Occipital lobe (tissue), 3 donors: ENCODE measurements at places on chromosomes 16 and 17. TPM values are rescaled to one million over a fixed set of nuclear protein-coding genes. Genes with fewer than 3 reads are reported as not detected.

The CFAP119 gene
- total RNA-seq: 1.6 TPM

The SLC16A11 gene
- total RNA-seq: 0.31 TPM

The TBC1D28 gene
- total RNA-seq: not detected

The TNFRSF13B gene
- not detected for total RNA-seq

The KRTAP4-6 gene
- total RNA-seq: not detected

The MT1F gene
- 2.5 TPM for total RNA-seq

The ABCC11 gene
- total RNA-seq: 0.16 TPM

The CD300E gene
- 0.16 TPM for total RNA-seq

- DNase-seq: peak; percentile 34
Measured at GRCh38 chr17:66468241-66469087, 166.1 kb downstream of the PRKCA start.

- no peak for DNase-seq
Measured at GRCh38 chr16:83356266-83356665, 451.5 kb upstream of the HSBP1 start.

GRCh38 chr17:33218698-33219601, 74.1 kb downstream of the ASIC2 start:
- DNase-seq: peak; percentile 33

DNA sequence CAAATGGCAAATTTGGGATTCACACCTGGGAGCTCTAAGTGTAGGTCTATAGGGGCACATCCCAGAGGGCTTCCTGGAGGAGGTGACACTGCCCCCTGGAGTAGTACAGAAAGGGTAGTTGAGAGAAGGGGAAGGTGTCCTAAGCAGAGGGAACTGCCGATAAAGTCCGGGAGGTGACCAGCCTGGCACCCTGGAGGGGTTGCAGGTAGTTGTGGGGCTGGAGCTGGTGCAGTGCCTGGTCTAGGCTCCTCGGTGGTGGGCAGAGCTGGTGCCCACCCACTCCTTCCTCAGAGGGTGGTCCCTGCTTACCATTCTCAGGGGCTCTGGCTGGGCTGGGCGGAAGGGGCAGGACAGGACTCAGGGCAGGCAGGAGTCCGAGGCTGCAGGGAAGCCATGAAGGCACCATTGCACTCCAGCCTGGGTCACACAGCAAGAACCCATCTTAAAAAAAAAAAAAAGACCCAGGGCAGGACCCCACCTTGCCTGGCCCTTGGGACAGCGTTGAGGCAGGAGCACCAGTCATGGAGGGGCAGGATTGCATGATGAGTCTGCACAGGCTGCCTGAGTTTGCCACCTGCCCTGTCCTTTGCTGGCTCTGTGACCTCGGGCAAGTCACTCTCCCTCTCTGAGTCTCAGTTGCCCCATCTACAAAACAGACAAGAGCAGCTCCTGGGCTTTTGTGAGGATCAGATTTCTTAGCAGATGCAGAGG, 43.8 kb downstream of the LAT start:
- no peak for DNase-seq

GRCh38 chr16:3187798-3188674, at the start of gene OR1F1:
OR1F1 (plus strand) TSS chr16:3188204.
- no peak for DNase-seq

GRCh38 chr17:75468291-75468754, 11.9 kb downstream of the TMEM94 start:
- DNase-seq: peak; percentile 18

DNA sequence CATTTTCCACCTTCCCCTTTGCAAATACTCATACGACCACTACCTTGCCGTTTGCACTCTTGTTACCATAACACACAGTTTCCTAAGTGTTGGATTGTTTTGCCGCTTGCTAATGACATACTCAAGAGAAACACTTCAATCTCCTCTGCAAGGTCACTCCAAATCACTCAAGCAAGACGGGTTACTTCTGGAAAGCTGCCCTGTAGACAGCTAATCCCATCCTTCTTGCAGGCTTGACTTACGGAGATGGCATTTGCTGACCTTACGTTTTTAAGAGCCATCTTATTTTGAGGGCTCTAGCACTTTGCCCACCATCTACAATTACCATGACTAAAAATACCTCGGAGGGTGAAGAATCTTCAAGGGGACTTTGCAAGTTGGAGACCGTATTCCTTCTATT, 46.2 kb downstream of the MYH3 start:
- no peak for DNase-seq

GRCh38 chr17:21538615-21539014, 153.7 kb upstream of the KCNJ18 start:
- DNase-seq: no peak

DNA sequence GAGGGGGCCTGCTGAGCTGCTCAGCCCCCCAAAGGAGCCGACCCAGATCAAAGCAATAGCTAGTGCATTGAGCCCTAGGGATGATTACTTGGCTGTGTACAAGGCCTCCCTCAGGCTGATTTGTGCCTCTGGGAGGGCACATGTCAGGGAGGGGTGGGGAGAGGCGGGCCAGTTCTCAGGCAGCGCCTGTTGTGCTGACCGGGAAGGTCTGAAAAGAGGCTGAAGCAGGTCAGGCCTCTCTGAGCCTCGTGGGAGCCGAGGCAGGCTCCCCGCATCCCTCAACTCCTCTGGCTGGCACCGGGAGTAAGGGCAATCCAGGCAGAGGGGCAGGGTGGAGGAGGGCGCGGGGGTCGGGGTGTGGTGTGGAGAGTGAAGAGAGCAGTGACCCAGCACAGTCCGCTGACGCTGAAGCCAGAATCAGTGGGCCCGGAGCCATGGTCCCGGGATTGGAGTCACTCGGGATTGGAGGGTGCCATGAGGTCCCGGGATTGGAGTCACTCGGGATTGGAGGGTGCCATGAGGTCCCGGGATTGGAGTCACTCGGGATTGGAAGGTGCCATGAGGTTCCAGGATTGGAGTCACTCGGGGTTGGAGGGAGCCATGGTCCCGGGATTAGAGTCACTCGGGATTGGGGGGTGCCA, 3.0 kb downstream of the DCXR start:
- DNase-seq: no peak

DNA sequence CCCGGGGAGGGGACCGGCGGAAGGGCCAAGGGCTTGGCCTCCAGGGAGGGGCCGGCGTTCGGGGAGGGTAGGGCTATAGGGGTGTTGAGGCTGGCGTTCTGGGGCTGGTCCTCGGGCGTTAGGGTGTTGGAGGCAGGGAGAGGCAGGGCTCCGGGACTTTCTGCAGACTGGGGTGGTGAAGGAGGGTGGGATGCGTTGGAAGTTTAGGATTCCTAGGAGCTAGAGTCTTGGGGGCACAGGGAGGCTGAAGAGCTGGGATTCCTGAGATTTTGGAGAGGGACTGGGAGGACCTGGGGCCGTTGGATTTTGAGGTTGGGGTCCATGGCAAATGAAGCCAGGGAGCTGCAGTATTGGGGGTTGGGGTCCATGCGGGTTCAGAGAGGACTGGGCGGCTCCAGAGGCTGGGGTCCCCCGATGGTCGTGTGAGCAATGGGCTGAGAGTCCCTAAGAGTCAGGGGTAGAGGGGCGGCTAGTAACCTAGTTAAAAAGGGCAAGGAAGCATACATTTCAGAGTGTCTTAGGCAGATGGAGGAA, 740 bp downstream of the NFATC2IP start:
- no peak for DNase-seq

GRCh38 chr16:21618281-21618680, 18.9 kb downstream of the METTL9 start:
- no peak for DNase-seq

DNA sequence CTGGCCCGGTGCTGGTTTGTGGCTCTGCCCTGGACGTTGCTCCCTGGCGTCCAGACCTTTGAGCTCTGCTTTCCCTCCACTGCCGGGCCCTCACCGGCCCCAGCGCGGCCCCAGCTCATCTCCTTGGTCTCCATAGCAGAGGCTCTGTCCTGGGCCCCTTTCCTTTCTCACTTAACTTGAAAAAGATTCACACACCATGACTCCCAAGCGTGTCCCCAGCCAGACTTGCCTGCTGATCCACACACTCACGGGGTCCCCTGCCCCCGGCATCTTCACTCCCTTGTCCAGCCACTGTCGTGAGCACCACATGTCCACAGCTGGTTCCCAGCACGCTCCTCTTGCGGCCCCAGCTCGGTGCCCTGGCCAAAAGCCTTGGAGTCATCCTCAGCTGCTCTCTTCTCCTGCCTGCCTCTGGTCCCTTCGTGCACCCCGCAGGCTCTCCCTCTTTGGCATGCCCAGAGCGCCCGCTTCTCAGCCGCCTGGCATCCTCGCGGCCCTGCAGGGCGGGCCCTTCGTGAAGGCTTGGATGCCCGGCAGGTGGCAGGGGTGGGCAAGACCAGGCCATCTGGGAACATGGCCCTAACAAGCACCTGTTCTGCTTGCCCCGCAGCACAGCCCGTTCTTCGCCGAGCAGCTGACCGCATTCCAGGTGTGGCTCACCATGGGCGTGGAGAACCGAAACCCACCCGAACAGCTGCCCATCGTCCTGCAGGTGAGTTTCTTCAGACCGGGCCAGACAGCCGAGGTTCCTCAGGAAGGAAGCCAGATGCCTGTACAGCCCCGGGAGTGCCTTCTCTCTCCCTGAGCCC, 145.6 kb upstream of the CHMP6 start:
- no peak for DNase-seq
